ENCODE measurements at places on chromosomes 3 and 15. TPM values are rescaled to one million over a fixed set of nuclear protein-coding genes. Genes with fewer than 3 reads are reported as not detected.

- DNase-seq, result no peak
These were observed 94.9 kb downstream of the ST6GAL1 start for GRCh38 chr3:187025254-187025655.

GRCh38 chr3:189626286-189626685 is 4.9 kb upstream of the TP63 start:
- DNase-seq, result no peak

GRCh38 chr15:63238796-63239195 is 38.6 kb upstream of the APH1B start:
- DNase-seq, result no peak

The GOLGA8J gene
- not detected for total RNA-seq

The P2RY14 gene
- total RNA-seq, result 1.2 TPM
